ENCODE measurements at places on chromosomes 16 and 17. TPM values are rescaled to one million over a fixed set of nuclear protein-coding genes. Genes with fewer than 3 reads are reported as not detected.

- H3K27ac ChIP-seq: no peak overlapping the region
- H3K36me3 ChIP-seq: no peaks in the 10 kb centered on the region
- DNase-seq: peak; percentile 41
- H3K4me3 ChIP-seq: peak overlapping the region; percentile 44
- peaks cover 14% of the 10 kb centered on the region for H3K27me3 ChIP-seq
- peaks cover 22% of the 10 kb centered on the region for H3K4me1 ChIP-seq
Observed at GRCh38 chr17:13024526-13025257, 6.9 kb upstream of the ELAC2 start.

GRCh38 chr16:1375298-1375640, 23.5 kb downstream of the GNPTG start:
- DNase-seq: no peak
- no peak overlapping the region for H3K27ac ChIP-seq
- H3K4me3 ChIP-seq: no peak overlapping the region
- H3K27me3 ChIP-seq: peaks cover 4% of the 10 kb centered on the region
- H3K4me1 ChIP-seq: peaks cover 15% of the 10 kb centered on the region

The MARCHF10 gene
- 0.82 TPM for total RNA-seq

- no peaks in the 10 kb centered on the region for H3K27me3 ChIP-seq
- no peak for DNase-seq
- H3K4me3 ChIP-seq: peak overlapping the region; percentile 17
- peaks cover 55% of the 10 kb centered on the region for H3K4me1 ChIP-seq
- H3K36me3 ChIP-seq: peaks cover 12% of the 10 kb centered on the region
- peak overlapping the region; percentile 56 for H3K27ac ChIP-seq
Observed at GRCh38 chr17:46175891-46176290, 17.3 kb downstream of the KANSL1 start.

The SGCA gene
- total RNA-seq: 0.71 TPM

DNA sequence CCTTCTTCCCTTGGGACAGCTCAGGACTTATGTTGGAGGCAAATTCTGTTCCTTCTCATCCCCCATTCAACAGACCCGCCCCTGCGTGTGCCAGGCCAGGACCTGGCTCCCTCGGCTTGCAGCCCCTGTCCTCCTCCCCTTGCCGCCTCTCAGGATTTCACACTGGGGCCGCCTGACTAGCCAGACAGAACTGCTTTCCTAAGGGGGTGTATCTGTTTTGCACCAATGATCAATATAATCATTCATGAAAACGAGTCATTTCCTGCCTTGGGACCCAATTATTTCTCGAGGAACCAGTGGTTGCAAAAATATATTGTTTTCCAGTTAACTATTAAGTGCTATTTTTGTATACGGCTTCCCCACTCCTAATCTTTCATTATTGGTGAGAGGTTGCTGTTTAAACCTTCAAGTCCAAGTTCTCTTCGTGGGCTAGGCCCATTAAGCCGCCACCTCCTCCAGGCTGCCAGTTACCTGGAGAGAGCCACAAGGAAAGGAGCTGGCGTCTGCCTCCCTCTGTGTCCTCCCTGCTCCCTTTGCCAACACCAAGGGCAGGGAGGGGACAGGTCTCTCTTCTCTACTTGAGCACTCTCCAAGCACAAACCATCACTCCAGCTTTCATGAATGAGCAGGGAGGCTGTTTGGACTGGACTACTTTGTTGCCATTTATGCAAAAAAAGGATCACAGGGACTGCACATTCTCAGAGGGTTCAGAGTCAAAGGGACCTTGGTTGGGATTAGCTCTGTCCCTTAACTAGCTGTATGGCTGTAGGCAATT, 8.9 kb downstream of the DCAKD start:
- peaks cover 7% of the 10 kb centered on the region for H3K36me3 ChIP-seq
- H3K4me3 ChIP-seq: no peak overlapping the region
- no peak for DNase-seq
- H3K4me1 ChIP-seq: peaks cover 42% of the 10 kb centered on the region
- peak overlapping the region; percentile 45 for H3K27ac ChIP-seq

DNA sequence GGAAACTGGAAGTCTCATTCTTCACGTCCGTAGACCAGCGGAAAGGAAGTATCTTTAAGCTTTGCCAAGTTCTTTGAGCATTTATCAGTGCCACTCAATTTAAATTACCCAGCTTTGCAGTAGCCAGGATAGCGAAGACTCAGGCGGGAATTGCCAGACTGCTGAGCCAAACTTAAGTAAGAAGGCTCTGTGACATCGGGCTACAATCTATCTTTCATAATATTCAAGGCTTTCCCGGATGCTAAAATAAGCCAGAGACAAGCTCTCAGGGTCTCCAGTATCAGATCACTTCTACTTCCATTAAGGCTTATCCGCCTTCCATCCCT, 436 bp upstream of the BRIP1 start:
- no peaks in the 10 kb centered on the region for H3K36me3 ChIP-seq
- H3K4me1 ChIP-seq: peaks cover 41% of the 10 kb centered on the region
- no peak for DNase-seq
- H3K4me3 ChIP-seq: peak overlapping the region; percentile 95

DNA sequence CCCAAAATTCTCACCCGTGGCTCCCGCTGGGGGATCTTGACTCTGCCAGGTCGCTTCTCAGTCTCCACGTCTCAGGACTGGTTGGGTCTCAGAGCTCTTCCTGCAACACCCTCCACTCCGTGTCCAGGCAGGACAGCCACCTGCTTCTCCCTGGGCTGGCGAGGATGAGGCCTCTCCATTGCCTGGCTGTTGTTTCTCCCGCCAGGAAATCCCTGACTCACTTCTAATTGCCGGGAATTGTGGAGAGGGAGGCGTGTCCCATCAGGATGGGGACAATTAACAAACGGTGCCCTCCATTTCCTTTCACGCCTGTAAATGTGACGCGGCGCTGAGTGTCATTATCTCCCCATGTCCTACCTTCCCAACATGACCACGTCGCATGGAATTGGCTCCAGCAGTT, 204.5 kb downstream of the RBFOX3 start:
- peaks cover 15% of the 10 kb centered on the region for H3K27me3 ChIP-seq
- H3K4me3 ChIP-seq: no peak overlapping the region
- H3K36me3 ChIP-seq: no peaks in the 10 kb centered on the region
- DNase-seq: no peak

The LPO gene
- total RNA-seq: not detected

GRCh38 chr16:49494891-49495566, 121.4 kb downstream of the C16orf78 start:
- H3K4me3 ChIP-seq: no peak overlapping the region
- no peaks in the 10 kb centered on the region for H3K4me1 ChIP-seq
- no peak overlapping the region for H3K27ac ChIP-seq
- no peaks in the 10 kb centered on the region for H3K27me3 ChIP-seq
- DNase-seq: no peak

The ZNF624 gene
- total RNA-seq: 3.0 TPM

- H3K27ac ChIP-seq: no peak overlapping the region
- H3K36me3 ChIP-seq: peaks cover 9% of the 10 kb centered on the region
- no peak overlapping the region for H3K4me3 ChIP-seq
- no peak for DNase-seq
- H3K27me3 ChIP-seq: no peaks in the 10 kb centered on the region
Observed at GRCh38 chr16:85573696-85574641, 39.2 kb upstream of the GSE1 start.

The CREBBP gene
- total RNA-seq: 51.4 TPM

GRCh38 chr17:49832840-49833599, 14.8 kb downstream of the TAC4 start:
- H3K27me3 ChIP-seq: peaks cover 4% of the 10 kb centered on the region
- peaks cover 46% of the 10 kb centered on the region for H3K36me3 ChIP-seq
- H3K4me3 ChIP-seq: no peak overlapping the region
- no peak overlapping the region for H3K27ac ChIP-seq
- DNase-seq: no peak

DNA sequence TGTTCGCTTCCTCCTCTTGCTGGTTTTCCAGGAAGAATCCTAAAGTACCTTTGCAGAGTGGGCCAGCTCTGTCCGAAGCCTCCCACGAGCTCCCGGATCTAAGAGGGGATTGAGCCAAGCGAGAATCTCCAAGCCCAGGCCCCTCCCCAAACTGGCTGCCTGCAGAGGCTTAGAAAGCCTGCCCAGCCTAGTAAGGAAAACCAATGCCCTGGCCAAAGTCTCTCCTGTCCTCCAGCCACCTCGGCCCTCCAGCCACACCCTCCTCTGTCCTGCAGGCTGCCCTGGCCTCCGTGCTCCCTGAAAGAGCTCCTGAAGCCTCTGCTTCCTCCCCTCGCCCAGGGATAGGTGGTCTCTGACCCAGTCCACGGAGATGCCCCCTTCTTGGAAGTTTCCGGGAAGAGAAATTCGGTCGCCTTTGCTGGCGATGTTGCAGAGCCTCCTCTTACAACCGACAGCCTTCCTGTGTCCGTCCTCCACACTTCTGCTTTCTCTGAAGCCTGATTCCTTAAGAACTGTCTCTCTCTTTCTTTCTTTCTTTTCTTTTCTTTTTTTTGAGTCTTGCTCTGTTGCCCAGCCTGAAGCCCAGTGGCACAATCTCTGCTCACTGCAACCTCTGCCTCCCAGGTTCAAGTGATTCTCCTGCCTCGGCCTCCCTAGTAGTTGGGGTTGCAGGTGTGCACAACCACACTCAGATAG, 54.9 kb upstream of the TOB1 start:
- H3K4me1 ChIP-seq: peaks cover 38% of the 10 kb centered on the region
- no peaks in the 10 kb centered on the region for H3K36me3 ChIP-seq
- H3K27ac ChIP-seq: peak overlapping the region; percentile 94
- H3K4me3 ChIP-seq: no peak overlapping the region
- DNase-seq: no peak

Data from HFFc6 (cell line).